Posterior cingulate gyrus (tissue), 11 donors: ENCODE measurements at places on chromosomes 3 and 15.

DNA sequence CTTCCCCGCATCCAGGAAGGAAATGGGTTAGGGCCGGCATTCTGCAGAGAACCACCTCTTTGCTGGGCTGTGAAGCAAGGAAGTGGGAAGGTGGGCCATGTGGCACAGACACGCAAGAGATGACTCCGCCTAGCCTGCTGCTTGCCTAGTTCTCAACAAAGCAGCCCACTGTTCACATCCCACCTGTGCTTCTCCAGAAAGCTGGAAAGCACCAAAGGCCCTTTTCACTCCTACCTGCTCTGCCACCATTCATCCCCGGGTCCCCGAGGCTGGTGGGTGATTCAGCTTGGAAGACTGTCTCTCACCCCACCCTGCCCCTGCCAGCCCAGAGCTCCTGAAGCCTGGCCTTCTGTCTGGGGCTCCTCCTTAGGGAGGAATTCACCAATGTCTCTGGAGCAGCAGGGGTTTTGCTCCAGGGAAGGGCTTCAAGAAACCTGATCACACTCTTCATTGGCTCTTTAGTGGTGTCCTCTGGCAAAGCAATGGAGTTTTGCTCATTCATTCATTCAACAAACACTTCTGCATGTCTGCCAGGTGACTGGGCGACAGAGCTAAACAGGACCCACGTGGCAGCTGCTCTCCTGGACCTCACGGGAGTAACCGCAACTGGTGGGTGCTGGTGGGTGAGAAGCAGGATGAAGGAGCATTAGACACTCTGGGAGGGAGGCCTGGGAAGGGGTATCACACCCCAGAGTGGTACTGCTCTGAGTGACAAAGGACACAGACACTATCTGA, 145.4 kb upstream of the TLE3 start:
- DNase-seq, result no peak

- no peak for DNase-seq
These were observed 35.1 kb downstream of the P2RY1 start for GRCh38 chr3:152870027-152870426.

- no peak for DNase-seq
These were observed 53.7 kb downstream of the ZIC1 start for GRCh38 chr3:147462856-147463255.

- DNase-seq, result no peak
These were observed 323.6 kb upstream of the CTDSPL start for GRCh38 chr3:37537914-37538691.

DNA sequence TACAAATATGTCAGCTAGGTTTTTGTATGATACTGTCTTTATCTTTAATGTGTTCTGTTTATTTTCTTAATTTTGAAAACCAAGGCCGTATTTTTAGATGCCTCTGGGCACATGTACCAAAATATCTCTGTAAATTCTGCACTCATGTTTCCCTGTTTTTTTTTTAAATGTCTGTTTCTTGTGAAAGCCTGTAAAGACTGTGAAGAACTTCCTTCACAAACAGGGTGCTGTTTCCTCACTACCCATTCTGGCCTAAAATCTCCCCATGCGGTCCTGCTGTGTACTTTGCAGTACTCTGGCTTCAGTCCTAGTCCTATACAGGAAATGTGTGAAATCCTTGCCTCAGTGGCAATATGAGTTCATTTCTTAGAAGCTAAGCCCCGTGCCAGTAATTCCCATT, 133.4 kb upstream of the ZBTB20 start:
- DNase-seq, result peak; percentile 59

- DNase-seq, result no peak
These were observed 109.6 kb upstream of the ARHGEF3 start for GRCh38 chr3:56911363-56911762.

DNA sequence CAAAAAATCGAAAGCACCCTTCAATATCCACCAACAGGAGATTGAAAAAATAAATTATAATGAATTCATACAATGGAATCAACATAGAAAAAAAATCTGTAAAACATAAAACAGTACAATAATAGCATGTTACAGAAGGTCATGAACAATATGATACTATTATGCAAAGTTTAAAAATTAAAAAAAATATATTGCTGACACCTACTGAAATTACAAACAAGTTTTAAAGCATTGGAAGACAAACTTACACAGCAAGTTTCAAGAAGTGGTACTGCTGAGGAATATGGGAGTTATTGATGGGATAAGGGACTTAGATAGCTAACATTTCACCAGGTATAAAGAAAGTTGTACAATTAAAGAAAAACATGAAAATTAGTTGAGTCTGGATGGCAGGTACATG, 89.4 kb downstream of the EFL1 start:
- no peak for DNase-seq

DNA sequence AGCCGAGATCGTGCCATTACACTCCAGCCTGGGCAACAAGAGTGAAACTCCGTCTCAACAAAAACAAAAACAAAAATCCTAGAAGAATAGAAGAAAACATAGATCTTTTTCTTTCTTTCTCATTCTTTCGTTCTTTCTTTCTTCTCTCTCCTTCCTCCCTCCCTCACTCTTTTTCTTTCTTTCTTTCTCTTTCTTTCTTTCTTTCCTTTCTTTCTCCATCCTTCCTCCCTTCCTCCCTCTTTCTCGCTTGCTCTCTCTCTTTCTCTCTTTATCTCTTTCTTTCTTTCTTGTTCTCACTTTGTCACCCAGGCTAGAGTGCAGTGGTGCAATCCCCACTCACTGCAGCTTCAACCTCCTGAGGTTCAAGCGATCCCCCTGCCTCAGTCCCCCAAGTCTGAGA, 33.8 kb upstream of the MUC4 start:
- no peak for DNase-seq

DNA sequence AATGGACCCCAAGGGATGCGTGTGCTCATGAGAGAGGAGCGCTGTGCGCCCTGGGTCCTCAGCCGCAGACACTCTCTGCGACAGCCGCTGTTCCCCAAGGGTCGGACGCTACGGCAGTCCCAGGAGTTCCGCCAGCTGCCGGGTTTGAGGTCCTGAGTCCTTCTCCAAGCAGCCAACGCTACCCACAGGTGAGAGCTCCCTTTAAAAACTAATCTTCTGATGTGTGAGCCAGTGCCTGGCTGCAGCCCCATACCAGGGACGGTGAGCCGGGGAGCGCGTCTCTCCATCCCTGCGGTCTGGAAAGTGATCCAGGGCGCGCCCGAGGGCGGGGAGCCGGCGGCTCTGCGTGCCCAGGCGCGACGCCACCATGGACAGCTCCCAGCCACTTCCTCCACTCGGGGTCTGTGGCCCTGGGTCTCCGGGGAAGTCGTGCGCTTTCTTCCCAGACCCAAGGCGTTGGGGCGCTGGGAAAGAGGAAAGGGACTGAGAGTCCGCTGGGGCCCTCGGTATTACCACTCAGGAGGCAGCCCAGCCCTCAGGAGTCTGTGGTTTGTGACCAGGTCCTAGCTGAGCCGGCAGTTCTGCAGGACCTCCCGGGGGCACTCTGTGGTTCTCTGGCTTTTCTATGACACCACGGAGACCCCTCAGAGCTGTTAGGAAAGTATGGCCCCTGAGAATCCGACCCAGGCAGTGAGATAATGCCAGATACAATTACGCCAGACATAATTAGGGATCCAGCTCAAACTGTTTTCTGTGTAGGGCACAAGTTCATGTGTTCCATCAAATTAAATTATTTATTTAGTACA, 1.4 kb downstream of the CEMIP start:
- DNase-seq, result peak; percentile 86

- no peak for DNase-seq
These were observed 61.5 kb upstream of the FILIP1L start for GRCh38 chr3:100175637-100176280.

- no peak for DNase-seq
These were observed 18.1 kb upstream of the RAF1 start for GRCh38 chr3:12681943-12682390.

GRCh38 chr15:26910715-26911114, 43.9 kb downstream of the GABRA5 start:
- no peak for DNase-seq

- no peak for DNase-seq
These were observed 150.9 kb downstream of the ITPR1 start for GRCh38 chr3:4643904-4644547.

DNA sequence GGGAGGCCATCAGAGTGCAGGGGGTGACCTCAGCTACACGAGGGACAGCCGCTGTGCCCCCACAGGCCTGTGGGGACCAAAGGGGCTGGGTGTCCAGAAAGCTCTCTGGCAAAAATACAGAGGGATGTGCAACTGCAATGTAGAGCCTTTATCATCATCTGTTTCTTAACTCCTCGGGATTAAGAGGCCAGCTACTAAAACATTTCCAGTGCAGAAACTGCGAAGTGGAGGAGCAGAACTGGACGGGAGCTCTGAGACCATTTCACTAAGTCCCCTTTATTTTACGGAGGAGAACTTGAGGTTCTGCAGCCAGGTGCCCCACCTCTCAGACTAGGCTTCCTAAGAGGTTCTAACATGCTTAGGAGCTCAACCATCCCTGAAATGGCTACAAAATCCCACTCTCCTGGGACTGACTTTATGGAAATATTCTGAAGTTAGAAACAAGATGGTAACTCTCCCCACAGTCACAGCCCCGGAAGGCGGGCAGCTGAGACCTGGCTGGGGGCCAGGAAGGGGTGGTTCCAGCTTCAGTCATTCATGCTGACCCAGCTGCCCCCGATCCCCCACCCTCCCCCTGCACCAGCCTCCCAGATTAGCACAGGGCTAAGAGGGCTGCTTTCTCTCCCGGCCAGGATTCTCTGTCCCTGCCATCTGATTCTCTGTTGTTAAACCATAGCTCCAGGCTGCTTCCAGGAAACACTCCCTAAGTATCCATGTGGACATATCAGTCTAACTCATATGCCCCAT, 40.3 kb downstream of the UMPS start:
- DNase-seq, result peak; percentile 56

GRCh38 chr15:89400116-89400781, 65.6 kb upstream of the POLG start:
- no peak for DNase-seq

GRCh38 chr3:151974067-151974466, 100.6 kb downstream of the SUCNR1 start:
- DNase-seq, result no peak

DNA sequence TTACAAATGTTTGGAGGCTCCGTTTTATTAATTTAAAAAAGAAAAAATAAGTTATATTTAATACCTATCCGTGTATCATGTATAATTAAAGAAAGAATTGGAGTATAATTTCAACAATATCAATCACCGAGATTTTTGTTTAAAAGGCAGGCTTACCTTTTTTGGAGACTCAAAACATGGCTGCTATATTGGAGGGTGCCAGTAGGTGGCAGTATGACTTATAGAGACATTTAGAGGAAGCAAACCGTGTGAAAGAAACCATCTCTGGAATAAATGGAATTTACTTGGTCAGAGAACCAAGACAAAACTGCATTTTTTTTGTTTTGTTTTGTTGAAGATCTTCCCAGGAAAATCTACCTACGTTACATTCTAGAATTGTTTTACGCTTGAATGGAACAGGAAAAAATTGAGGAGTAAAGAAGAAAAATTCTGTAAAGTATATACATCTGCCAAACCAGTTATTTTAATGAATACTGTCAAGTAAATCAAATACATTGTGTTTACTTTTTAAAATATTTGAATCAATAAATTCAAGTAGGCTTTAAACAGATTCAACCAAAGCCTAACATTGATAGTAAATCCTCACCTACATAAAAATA, 802.6 kb upstream of the ALCAM start:
- peak; percentile 54 for DNase-seq

- DNase-seq, result no peak
These were observed 1054.2 kb downstream of the NAALADL2 start for GRCh38 chr3:175913286-175913685.

DNA sequence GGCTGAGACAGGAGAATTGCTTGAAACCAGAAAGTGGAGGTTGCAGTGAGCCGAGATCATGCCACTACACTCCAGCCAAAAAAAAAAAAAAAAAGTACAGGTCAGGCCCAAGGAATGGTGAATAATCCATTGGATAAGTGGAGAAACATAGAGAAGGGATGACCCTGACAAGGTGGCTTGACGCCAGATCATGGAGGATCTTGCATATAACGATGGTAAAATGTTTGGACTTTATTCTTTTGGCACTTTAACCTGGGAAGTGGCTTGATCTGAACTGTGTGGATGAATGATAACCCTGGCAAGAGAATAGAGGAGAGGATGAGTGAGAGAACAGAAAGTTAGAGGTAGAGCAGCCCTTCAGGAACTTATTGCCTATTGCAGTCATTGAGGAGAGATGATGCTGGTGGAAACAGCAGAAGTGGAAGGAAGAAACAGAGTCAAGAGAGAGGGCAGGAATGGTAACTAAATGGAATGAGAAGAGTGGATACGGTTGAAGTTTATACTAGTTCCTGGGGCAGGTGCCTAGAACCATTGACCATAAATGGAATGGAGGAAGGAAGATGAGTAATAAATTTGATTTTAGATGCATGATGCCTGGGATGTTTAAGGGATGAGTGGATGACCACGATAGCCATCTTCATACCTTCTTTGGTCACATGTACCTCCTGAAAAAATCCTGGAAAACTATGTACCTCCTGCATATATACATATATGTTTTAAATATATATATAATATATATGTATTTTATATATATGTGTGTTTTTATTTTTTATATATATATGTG, 57.8 kb downstream of the BLM start:
- DNase-seq, result no peak

GRCh38 chr3:71640331-71640983, 56.9 kb upstream of the FOXP1 start:
- DNase-seq, result no peak

GRCh38 chr15:58864602-58865424, 68.7 kb downstream of the SLTM start:
- peak; percentile 89 for DNase-seq

DNA sequence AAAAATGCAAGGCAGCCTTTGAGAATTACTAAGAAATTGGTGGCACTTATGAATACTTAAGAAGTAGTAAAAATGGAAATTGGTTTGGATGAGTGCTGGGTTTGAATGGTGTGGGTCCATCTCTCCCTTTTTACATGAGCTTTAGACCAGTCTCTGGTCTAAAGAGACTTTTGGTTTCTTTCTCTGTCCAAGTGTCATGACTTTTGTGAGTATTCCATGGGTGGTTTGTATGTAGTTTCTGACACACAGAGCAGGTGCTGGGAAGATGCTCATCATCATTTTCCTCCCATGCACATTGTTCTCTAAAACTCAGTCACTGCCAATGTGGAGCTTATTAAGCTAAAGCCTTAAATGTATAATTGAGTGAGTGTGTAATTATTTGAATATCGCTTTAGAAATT, 63.5 kb downstream of the KAT2B start:
- DNase-seq, result no peak

GRCh38 chr15:41949401-41950126, 22.8 kb downstream of the EHD4 start:
- DNase-seq, result no peak
